ENCODE measurements at places on chromosomes 5 and 9.

- no peak for DNase-seq
Measured at GRCh38 chr9:129220771-129221170, 42.7 kb upstream of the IER5L start.

GRCh38 chr9:37311938-37312708, 110.4 kb upstream of the GRHPR start:
- DNase-seq = no peak

GRCh38 chr5:121693864-121694263, 157.8 kb upstream of the FTMT start:
- DNase-seq = no peak

DNA sequence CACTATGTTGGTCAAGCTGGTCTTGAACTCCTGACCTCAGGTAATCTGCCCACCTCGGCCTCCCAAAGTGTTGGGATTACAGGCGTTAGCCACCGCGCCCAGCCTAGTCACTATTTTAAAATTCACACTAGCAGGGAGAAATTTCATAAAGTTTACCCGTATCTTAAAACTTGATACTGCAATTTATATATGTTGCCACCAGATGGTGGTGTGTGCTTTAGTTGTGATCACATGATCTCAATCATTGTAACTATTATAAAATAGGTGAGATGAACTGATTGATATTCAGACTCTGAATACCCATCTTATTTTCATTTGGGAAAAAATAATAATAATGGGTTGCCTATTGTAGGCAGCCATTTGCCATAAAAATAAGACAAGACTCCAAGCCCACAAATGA, 1330.4 kb upstream of the WWC1 start:
- no peak for DNase-seq

- DNase-seq = no peak
Measured at GRCh38 chr9:128323212-128323730, 632 bp downstream of the COQ4 start.

GRCh38 chr5:113433071-113433470, 1.7 kb downstream of the TSSK1B start:
- no peak for DNase-seq

GRCh38 chr9:28956116-28956880, 1383.0 kb upstream of the C9orf72 start:
- peak; percentile 35 for DNase-seq

DNA sequence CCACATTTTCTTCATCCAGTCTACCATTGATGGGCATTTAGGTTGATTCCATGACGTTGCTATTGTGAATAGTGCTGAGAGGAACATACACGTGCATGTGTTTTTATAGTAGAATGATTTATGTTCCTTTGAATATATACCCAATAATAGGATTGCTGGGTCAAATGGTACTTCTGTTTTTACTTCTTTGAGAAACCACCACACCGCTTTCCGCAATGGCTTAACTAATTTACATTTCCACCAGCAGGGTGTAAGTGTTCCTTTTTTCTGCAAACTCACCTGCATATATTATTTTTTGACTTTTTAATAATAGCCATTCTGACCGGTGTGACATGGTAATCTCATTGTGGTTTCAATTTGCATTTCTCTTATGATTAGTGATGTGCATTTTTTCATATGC, 82.2 kb upstream of the RFX3 start:
- DNase-seq = no peak

DNA sequence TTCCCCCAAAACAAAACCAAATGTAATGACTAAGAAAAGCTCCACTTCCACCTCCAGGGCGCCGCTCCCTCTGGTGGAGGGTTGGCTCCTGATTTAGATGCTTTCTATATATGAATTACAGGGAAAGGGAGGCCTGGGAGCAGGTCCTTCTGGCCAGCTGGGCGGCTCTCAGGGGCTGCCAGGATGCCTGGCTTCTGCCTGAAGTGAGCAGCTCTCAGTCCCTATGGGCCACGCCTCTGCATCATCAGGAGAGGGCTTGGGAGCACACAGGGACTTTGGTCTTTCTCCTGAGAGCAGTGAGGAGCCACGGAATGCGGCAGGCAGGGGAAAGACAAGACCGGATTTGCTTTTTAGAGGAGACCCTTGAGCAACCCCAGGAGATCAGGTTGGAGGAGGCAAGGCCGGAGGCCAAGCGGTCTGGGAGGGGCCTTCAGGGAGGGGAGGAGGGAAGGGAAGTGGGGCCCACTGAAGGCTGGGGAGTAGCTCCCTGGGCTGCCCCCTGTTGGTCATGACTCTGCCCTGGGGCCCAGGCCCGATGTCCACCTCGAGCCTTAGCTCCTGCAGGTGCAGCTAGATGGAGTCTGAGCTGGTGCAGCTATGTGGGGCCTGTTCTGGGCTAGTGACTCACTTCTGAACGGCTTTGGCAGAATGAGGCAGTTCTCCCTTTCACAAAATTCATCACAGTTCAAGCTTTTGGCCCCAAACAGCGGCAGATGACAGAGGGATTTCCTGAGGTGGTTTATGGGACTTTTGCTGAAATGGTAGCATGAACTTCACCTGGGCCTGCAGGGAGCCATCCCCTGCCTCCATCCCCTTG, 11.3 kb upstream of the GRHPR start:
- DNase-seq = no peak

DNA sequence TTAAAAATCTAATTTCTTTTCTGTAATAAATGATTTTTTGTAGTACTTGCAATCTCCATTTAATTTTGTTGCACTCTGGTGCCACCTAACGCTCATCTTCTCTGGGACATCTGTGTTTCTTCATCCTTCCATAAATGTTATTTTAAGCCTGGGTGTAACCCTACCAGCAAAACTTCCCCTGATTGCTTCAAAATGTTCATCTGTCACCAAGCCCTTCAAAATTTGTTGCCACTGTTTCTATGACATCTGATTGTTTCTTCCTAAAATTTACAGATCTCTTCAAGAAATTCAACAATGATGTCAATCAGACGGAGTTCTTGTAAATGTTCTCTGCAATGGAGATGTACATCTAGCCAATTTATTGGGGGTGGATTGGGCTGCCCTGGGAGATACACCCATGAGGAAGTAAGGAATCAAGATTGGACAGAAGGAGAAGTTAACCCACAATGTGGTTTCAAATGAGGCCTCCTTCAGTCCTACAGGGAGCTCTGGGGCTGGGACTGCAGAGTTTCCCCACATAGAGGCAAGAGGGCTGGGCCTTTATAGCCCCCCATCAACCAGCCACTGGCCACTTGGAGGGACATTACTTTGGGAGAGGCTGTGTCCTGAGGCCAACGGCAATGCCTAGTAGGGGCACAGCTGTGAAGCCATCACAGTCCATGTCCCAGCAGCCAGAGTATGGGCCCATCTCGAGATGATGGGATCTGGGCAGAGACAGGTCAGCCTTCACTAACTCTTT, 23.3 kb downstream of the MCTP1 start:
- peak; percentile 5 for DNase-seq

- no peak for DNase-seq
Measured at GRCh38 chr9:37916471-37917312, 12.8 kb upstream of the SLC25A51 start.

DNA sequence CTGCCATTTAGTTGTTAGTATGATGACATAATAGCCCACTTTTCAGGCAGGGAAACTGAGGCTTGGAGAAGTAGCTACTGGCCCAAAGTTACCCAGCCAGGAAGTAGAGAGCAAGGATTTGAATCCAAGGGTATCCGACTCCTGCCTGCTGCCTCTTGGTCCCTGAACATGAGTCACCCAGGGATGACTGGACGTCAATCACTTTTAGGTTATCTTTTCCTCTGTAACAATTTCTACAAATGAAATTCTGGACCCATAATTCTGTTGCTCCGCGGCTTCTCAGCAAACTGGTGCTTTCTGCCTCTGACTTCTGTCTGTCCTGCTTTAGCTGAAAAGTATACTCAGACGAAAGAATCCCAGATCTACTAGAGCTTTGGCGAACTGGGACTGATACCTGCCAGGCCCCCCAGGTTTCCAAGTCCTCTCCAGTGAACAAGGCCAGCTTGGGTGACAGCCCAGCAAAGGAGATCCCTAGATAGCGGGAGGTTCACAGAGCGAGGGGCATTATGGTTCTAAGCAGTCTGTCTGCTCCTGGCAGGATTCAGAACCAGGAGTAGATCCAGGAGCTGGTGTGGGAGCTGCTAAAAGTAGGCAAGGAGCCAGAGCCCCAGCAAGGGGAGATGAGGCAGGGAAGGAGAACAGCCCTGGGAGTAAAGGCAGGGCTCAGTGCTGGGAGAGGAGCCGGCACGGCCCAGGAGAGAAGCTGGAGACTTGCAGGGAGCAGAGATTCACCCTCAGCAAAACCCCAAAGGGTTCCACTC, 20.6 kb downstream of the OLFML2A start:
- DNase-seq = no peak

- no peak for DNase-seq
Measured at GRCh38 chr5:16799796-16800195, 136.3 kb downstream of the MYO10 start.

- no peak for DNase-seq
Measured at GRCh38 chr5:36382890-36383289, 81.2 kb upstream of the RANBP3L start.

GRCh38 chr9:125547368-125547767, 159.6 kb downstream of the MAPKAP1 start:
- DNase-seq = peak; percentile 57
